ENCODE measurements at places on chromosomes 2 and 18.

- DNase-seq: no peak
Measured at GRCh38 chr18:44497311-44497710, 183.4 kb upstream of the SETBP1 start.

GRCh38 chr2:138122891-138123290 is 158.6 kb downstream of the HNMT start:
- no peak for DNase-seq

GRCh38 chr18:73784853-73785252 is 362.8 kb downstream of the FBXO15 start:
- no peak for DNase-seq

- no peak for DNase-seq
Measured at GRCh38 chr2:83323038-83323437, 1136.0 kb downstream of the SUCLG1 start.

GRCh38 chr2:195613922-195614321 is 43.1 kb upstream of the SLC39A10 start:
- no peak for DNase-seq

DNA sequence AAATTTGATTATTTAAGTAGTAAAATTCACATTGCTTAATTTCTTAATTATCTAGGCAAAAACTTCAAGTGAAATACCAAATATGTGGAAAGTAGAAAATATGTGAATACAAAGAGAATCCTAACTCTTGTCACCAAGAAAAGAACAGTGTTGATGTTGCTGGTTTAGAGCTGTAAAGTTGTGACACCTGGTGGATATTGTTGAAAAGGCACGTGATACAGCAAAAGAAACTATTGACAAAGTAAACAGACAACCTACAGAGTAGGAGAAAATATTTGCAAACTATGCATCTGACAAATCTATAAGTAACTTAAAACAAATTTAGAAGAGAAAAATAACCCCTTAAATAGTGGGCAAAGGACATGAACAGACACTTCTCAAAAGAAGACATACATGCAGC is 25.6 kb upstream of the ZC3H15 start:
- no peak for DNase-seq

- no peak for DNase-seq
Measured at GRCh38 chr2:128988967-128989366, 670.3 kb upstream of the HS6ST1 start.

DNA sequence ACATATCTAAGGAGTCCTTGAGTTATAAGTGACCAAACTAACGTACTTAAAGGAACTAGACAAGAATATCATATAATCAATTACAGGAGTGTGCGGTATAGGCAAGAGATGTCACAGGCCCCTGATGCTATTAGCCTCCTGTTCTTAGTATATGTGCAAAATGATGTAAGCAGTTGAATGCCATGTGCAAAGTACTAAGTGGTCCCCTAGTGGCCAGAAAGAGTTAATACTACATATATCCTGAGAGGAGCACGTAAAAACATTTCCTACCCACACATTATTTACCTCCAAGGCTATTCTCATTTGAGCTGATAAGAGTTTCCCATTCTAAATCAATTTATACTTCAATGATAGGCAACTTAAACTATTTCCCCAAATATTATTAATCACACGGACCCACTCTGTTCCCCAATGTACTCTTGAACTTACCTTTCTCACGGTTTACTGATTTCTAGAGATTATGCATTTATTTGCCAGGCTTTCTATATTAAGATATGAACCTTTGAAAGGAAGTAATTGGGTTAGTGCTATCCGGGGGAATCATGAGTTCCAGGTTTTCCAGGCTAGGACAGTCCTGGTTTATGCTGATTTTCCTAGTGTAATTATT is 158.0 kb upstream of the KLHL14 start:
- DNase-seq: no peak

- DNase-seq: no peak
Measured at GRCh38 chr2:129237966-129238725, 741.3 kb upstream of the RAB6C start.

- DNase-seq: no peak
Measured at GRCh38 chr2:138275292-138275690, 226.3 kb upstream of the SPOPL start.

All from activated CD8-positive, alpha-beta memory T cell treated with anti-CD3 and anti-CD28 coated beads for 1 hour (primary cell).